ENCODE measurements at places on chromosomes 16 and 17.

GRCh38 chr17:63804328-63804727, 22.9 kb upstream of the PSMC5 start:
- no peak for DNase-seq

DNA sequence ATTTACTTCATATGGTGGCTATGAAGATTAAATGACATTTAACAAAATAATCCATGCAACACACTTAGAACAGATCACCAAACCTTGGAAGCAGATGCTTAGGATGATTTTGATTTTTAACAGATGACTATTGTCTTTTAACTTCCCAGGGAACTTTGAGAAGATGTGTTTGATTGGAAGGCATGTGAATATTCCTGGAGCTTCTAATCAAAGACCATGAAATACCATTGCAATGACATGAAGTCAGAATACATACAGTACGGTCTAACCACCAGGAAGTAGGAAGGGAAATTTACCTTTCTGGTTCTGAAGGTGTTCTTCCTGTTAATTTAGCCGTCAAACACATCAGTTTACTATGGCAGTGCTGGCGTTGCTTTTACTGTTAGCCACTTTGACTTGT, 414.9 kb downstream of the TMEM114 start:
- DNase-seq: no peak

DNA sequence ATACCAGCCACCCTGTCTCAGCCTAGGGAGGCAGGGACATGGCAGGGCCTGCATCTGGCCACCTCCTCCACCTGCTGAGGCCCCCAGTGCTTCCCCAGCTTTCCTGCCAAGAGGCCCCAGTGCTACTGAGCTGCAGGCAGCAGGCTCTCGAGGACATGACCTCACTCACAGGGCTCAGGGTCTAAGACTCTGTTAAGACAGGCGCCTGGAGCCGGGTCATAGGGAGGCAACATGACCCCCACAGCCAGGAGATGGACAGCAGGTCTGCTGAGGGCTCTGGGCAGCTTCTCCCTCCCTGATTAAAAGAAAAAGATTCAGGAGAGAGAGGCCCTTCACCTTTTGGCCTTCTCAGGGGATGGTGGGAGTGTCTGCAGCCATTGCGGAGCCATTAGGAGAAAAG, 23.2 kb upstream of the FASN start:
- DNase-seq: no peak

DNA sequence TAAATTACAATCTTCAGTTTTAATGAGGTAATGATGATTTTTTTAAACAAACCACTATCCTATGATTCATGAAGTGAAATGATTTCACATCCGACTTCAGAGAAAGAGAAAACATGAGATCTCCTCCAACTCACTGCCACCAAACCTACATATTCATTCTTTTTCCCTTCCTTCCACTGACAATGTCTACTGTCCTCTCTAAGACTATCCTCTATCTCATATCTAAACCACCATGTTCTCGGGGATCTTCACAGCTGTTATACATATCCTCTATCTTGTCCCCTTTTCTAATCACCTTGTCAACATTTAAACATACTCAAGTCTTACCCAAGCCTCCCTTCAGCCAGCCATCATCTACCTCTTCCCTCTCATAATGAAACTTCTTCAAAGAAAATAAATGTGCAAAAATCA, 53.5 kb downstream of the SMURF2 start:
- peak; percentile 14 for DNase-seq

GRCh38 chr17:57403236-57403635, 146.9 kb downstream of the MSI2 start:
- DNase-seq: no peak
